Pulmonary artery endothelial cell (primary cell): ENCODE measurements at places on chromosomes 6 and 20.
A peak's percentile ranks its signal among the peaks of the same experiment; 100 is the strongest.

- peak; percentile 93 for DNase-seq
Measured at GRCh38 chr6:151765444-151765886, 42.0 kb upstream of the ESR1 start.

- DNase-seq = no peak
Measured at GRCh38 chr20:9287826-9288225, 218.9 kb downstream of the PLCB4 start.

GRCh38 chr6:27176523-27177484 lies 70.7 kb upstream of the PRSS16 start:
- no peak for DNase-seq

DNA sequence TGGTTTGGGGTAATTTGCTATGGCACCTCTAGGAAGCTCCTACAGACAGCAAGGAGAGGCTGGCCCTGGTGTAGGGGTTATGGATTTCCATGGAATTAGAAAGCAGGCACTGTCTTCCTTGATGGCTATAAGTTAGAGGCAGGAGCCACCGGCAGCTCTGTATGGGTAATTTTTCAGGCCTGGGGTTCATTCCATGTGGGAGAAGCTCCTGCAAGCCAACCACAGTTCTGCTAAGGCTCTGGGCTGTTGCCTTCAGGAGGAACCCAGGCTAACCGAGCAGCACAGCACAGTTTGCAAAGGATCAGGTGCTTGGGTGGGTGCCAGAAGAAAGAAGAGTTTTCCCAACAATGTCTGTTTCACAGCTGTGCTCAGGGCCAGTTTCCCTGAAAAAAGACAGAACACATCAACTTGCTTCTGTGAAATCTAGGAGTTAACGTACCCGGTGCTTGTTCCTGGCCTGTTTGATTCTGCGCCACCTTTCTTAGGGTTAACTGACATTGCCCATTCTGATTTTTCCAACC lies 162.8 kb upstream of the MYLIP start:
- DNase-seq = no peak

DNA sequence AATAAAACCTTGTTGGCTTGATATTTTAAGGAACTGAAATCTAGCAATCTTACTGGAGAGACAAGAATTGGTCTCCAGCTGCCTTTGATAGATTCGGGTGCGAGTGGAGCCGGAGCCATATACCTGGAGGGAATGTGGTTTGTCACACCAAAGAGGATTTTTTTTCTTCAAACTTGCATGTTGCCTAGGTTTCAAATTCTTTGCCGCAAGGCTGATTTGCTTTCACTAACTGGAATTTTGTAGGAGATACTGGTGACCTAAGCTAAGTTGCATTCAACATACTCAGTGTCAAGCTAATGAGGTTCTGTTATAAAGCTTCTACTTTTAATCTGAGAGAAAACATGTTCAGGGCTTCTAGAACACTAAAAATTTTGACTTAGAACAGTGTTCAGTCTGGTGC lies 39.7 kb upstream of the ASIP start:
- no peak for DNase-seq

GRCh38 chr6:136471372-136471771 lies 78.8 kb downstream of the MAP7 start:
- no peak for DNase-seq

- DNase-seq = no peak
Measured at GRCh38 chr6:161101517-161101916, 109.9 kb downstream of the MAP3K4 start.

DNA sequence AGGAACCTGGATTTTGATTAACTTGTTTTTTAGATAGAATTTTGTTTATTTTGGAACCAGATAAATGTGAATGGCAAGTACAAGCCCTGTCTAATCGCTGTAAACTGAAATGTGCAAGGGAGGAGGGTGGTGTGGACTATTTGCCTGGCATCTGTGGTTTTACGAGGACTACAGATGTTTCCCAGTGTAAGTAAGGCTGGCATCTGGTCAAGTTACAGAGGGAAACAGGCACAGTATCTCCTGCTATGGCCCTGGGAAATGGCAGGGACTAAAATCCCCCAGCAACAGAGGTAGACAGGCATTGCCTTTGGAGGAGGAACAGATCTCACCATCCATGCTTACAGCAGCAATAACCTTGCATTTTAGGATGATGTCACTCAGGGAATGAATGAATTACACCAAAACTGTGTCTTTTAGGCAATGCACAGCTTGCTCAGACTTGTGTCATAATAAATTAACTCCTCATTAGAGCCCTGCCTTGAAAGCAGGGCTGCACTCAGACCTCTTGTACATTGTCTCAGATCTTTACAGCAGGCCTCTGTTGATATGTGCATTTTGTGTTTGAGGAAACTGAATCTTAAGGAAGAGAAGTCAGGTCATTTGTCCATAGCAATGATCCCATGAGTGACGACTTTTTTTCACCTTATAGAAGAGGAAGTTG lies 96.2 kb downstream of the TCP11 start:
- DNase-seq = peak; percentile 88

DNA sequence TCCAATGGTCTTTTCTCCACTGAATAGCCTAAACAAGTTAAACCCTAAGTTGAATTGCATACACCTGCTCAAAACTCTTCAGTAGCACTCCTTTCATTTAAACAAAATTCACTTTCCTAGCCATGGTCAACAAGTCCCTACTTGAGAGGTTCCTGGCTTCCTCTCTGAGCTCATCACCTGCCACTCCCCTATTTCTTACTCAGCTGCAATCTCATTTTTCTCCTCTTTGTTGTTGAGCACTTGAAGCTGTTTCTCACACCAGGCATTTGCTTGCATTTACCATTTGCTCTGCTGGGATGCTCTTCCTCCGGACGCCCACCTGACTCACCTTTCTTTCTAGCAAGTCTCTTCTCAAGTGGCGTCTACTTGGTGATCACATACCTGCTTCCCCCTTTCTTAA lies 38.5 kb downstream of the EDN1 start:
- DNase-seq = no peak

- DNase-seq = no peak
Measured at GRCh38 chr6:22754061-22754460, 184.7 kb downstream of the HDGFL1 start.
